ENCODE measurements at places on chromosomes 3 and 15.

- no peak for DNase-seq
Observed at GRCh38 chr3:123813876-123814275, 70.3 kb downstream of the MYLK start.

- no peak for DNase-seq
Observed at GRCh38 chr3:140756240-140757016, 78.6 kb downstream of the TRIM42 start.

- DNase-seq, result no peak
Observed at GRCh38 chr3:164390046-164390445, 688.2 kb downstream of the SI start.

DNA sequence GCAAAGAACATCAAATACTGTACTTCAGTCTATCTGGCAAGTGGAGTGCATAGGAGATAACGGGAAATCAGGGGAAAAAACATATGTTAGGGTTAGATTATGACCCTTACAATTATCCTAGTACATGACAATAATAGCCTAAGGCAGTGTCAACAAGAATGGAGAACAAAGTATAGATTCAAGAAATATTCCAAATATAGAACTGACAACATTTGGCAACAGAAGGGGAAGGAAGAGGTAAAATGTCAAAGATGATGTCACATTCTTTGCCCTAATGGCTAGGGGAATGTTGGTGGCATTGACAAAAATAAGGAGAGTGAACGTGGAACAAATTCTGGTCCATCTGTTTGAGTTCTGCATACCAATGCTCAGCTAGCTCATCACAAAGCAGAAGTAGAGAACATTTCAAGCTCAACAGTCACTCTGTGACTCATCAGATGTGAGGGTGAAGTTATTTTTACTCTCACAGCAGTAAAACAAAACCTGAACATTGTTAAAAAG is 15.5 kb upstream of the ATP8B4 start:
- DNase-seq, result no peak

GRCh38 chr3:187361835-187362234 is 6.3 kb upstream of the RTP4 start:
- no peak for DNase-seq

GRCh38 chr3:147141516-147142288 is 264.6 kb downstream of the ZIC4 start:
- DNase-seq, result no peak

GRCh38 chr3:10808974-10809373 is 7.1 kb upstream of the SLC6A11 start:
- no peak for DNase-seq

Data from dorsolateral prefrontal cortex (tissue), 122 donors.